H9 (cell line): ENCODE measurements at places on chromosomes 11 and 22.

- no peak for DNase-seq
- peaks cover 12% of the 10 kb centered on the region; the same call in 1 of the 2 replicates for H3K4me1 ChIP-seq
- peaks cover 9% of the 10 kb centered on the region; the same call in 2 of the 3 replicates for H3K36me3 ChIP-seq
Measured at GRCh38 chr11:70306586-70307033, 36.1 kb downstream of the PPFIA1 start.

- H3K4me1 ChIP-seq: peaks cover 2% of the 10 kb centered on the region; the same call in 1 of the 2 replicates
- no peak for DNase-seq
- H3K27me3 ChIP-seq: no peaks in the 10 kb centered on the region
Measured at GRCh38 chr11:83070731-83071566, 748 bp downstream of the RAB30 start.

DNA sequence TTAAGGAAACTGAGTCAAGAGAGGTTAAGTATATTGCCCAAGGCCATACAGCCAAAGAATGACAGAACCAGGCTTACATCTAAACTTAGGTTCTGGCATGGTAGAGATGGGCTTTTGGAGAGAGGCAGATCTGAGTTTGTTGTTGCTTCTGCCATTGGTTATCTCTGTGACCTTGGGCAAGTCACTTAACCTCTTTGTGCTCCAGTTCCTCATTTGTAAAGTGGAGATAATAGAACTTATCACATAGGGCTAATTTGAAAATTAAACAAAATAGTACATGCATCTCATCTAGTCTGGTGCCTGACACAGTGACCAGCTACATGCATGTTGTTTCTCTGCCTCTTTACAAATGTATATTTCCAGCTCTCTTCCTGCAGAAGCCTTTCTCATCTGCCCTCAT is 47.0 kb upstream of the PLET1 start:
- no peak overlapping the region for H3K4me3 ChIP-seq
- no peaks in the 10 kb centered on the region for H3K36me3 ChIP-seq
- no peak for DNase-seq
- H3K27me3 ChIP-seq: no peaks in the 10 kb centered on the region; the same call in 1 of the 2 replicates

GRCh38 chr11:71940561-71941219 is 11.8 kb downstream of the RNF121 start:
- H3K4me3 ChIP-seq: no peak overlapping the region
- H3K4me1 ChIP-seq: no peaks in the 10 kb centered on the region
- no peaks in the 10 kb centered on the region for H3K36me3 ChIP-seq

DNA sequence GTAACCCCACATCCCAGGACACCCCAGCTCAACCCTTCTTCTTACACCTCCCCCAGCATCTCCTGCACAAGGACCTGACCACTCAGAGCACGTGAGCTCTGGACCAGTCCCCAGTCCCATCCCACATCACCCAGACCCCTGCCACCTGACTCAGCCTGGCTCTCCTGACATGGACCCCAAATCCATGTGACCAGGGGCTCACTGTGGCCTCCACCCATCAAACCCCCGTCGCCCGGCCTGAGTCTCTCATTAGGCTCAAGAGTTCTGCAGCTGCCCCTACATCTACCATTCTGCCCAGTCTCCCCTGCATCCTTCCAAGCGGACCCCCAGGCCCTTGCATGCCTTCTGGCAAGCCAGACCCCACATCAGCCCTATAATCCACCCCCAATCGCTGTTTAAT is 1.9 kb upstream of the LIF start:
- peak overlapping the region; percentile 37; the same call in 1 of the 2 replicates for H3K4me3 ChIP-seq
- H3K27ac ChIP-seq: no peak overlapping the region
- no peak for DNase-seq
- H3K4me1 ChIP-seq: peaks cover 3% of the 10 kb centered on the region; the same call in 1 of the 2 replicates
